WTC11 (cell line): ENCODE measurements at places on chromosomes 6 and 20.

- DNase-seq = no peak
These were observed 1.6 kb downstream of the CDH22 start for GRCh38 chr20:46306743-46307138.

- no peak for DNase-seq
These were observed 585.6 kb downstream of the DHX35 start for GRCh38 chr20:39547546-39548408.

DNA sequence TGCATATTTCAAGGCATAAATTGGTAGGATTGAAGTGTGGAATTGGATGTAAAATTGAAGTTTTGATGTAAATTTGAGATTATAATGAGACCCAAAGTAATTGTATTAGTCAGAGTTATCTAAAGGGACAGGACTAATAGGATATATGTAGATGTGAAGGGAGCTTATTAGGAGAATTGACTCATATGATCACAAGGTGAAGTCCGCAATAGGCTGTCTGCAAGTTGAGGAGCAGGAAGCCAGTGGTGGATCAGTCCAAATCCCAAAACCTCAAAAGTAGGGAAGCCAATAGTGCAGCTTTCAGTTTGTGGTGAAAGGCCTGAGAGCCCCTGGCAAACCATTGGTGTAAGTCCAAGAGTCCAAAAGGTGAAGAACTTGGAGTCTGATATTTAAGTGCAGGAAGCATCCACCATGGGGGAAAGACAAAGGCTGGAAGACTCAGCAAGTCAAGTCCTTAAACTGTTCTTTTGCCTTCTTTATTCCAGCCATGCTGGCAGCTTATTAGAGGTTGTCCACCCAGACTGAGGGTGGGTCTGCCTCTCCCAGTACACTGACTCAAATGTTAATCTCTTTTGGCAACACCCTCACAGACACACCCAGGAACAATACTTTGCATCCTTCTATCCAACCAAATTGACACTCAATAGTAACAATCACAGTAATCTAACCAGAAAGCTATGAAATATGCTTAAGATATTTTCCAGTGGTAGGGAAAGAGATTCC, 442.6 kb upstream of the PTCHD4 start:
- DNase-seq = no peak

DNA sequence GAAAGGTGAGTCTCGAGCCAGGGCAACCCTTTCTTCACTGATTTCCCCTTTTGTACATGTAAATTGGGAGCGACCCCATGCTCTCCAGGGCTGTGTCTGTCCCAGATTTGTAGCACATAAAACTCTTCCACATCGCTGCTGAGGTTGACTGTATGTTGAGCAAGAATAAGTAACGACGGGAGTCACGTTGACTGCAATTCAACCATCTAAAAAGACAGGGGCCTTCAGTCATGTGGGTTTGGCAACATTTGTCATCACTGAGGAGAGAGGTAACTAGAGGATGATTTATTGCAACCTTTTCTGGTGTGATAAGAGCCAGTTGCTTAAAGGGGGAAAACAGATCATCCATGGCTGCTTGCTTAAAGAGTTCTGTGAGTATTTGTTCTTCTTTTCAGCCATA, 159.4 kb upstream of the SULF2 start:
- no peak for DNase-seq

DNA sequence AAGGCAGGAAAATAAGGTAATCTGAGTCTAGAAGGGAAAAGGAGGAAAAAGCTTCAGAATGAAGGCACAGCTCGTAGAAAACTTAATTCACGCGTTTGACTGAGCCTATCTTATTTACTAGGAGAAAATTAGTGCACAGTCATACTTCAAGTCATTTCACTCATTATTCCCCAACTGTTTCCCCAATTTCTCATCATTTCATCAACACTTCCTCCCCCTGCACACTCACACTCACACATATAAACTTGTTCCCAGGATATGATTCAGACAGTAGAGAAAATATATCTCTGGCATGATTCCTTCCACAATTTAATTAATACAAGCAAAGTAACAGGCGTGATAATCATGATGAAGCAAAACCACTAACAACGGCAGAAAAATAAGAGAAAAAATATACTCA, 94.5 kb upstream of the F13A1 start:
- no peak for DNase-seq

DNA sequence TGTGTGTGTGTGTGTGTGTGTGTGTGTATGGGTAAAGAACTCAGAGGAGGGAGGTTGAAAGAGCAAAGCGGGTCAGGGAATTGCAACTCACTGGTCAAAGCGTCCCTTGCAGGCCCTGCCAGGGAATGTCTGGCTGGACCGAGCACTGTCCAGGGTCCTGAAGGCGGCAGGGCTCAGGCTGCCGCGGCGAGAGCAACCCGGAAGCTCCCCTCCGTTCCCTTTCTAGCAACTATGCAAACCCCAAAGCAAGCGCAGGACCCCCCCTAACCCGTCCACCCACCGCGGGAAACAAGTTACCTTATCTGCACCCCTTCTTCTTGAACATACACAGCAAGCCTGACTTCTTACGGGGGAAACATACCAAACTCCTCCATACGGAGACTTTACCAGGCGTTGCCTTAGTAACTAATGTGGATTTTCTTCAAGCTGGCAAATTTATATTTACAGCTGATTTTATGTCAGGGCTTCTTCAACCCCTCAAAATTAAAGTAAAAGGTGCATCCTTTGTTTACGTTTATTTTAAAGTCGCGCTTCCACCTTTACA, 538 bp upstream of the GRM1 start:
- DNase-seq = peak; percentile 89

DNA sequence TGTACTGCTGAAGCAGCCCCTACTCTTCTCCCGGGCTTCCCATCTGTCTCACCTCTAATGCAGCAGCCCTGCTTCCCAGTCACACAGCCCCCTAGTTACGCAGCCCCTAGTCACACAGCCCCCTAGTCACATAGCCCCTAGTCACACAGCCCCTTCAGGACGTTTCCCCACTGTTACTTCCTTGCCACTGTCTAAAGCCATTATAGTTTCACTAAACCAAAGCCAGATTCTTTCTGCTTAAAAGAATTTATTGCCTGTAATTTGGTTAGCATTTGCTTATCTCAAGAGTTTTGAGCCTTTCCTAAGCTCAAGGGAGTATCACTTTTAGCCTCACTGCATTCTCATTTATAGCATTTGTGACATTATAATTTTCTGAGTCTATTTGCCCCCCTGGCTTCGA, 127.9 kb downstream of the LMBRD1 start:
- no peak for DNase-seq

DNA sequence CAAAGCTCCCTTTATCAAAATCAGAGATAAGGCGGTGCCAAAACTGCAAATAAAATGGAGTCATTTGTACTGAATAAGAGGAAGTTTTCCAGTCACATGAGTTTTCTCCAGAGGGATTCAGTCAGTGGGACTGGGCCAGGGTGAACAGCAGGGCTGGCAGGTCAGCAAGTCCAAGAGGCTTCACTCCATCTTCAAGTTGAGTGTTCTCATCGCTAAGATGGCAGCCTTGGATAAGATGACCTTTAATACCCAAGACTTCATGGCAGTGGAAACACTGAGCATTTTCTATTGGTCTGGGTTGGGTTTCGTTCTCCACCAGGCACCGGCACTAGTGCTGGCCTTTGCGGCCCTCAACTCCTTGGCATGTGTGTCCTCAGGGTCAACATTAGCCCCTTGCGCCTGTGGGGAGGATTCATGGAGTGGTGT, 29.3 kb upstream of the IGF2R start:
- no peak for DNase-seq

GRCh38 chr6:136737374-136737844, 54.9 kb downstream of the MAP3K5 start:
- no peak for DNase-seq

DNA sequence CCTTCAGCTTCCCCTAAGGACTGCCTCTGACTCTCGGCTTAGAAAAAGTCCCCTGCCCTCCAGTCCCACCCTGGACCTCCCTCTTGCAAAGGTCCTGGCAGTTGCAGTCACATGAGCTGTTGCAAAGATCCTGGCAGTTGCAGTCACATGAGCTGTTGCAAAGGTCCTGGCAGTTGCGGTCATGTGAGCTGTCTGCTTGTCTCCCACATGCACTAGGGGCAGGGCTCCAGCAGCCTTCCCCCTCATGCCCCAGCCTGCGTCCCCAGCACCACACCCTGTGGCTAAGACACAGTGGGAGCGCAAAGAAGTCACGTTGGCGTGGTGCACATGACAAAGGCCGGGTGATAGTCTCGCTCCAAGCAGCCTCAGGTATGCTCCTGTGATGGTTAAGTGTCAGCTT, 82.9 kb downstream of the ZNF217 start:
- no peak for DNase-seq

- no peak for DNase-seq
These were observed 54.9 kb downstream of the ANKRD6 start for GRCh38 chr6:89487864-89488263.

DNA sequence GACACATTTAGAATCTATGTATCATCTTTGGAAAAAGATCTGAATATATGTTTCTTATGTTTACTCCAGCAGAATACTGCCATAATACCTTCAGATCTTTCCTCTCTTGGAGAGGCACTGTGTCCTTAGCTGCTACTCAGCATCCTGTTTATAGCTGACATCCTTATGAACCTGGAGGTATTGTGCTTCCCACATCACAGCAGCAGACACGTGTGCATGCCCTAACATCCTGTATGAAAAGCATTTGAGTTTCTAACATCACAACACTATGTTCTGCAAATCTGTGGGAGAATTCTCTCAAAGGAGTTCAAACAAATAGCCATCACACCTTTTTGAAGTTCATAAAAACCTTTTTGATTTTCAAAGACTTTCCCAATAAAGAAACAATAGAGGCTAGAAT, 216.0 kb downstream of the GJA1 start:
- DNase-seq = no peak

- DNase-seq = no peak
These were observed 17.1 kb downstream of the NTSR1 start for GRCh38 chr20:62725596-62726268.

GRCh38 chr6:143513410-143513809, 1.9 kb upstream of the FUCA2 start:
- DNase-seq = peak; percentile 80

GRCh38 chr6:17710331-17710730, 3.6 kb upstream of the NUP153 start:
- no peak for DNase-seq

GRCh38 chr20:41279546-41280225, 37.8 kb downstream of the ZHX3 start:
- no peak for DNase-seq

- DNase-seq = no peak
These were observed 371.8 kb upstream of the NRSN1 start for GRCh38 chr6:23754197-23754596.

- DNase-seq = no peak
These were observed 408.4 kb upstream of the FLRT3 start for GRCh38 chr20:14745830-14746229.

- no peak for DNase-seq
These were observed 1.7 kb upstream of the WFDC2 start for GRCh38 chr20:45467861-45468260.

DNA sequence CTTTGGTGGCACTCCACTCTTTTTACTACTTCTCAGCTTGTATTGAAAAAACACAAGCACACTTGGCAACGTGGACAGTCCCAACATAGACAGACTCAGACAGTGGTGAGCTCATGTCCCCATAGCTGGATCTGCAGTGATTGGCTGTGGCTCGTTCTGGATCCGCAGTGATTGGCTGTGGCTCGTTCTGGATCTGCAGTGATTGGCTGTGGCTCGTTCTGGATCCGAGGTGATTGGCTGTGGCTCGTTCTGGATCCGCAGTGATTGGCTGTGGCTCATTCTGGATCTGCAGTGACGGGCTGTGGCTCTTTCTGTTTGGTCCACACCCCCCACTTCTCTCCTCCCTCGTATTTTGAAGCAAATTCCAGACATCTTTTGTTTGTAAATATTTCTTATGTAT, 28.0 kb downstream of the OSBPL2 start:
- no peak for DNase-seq

DNA sequence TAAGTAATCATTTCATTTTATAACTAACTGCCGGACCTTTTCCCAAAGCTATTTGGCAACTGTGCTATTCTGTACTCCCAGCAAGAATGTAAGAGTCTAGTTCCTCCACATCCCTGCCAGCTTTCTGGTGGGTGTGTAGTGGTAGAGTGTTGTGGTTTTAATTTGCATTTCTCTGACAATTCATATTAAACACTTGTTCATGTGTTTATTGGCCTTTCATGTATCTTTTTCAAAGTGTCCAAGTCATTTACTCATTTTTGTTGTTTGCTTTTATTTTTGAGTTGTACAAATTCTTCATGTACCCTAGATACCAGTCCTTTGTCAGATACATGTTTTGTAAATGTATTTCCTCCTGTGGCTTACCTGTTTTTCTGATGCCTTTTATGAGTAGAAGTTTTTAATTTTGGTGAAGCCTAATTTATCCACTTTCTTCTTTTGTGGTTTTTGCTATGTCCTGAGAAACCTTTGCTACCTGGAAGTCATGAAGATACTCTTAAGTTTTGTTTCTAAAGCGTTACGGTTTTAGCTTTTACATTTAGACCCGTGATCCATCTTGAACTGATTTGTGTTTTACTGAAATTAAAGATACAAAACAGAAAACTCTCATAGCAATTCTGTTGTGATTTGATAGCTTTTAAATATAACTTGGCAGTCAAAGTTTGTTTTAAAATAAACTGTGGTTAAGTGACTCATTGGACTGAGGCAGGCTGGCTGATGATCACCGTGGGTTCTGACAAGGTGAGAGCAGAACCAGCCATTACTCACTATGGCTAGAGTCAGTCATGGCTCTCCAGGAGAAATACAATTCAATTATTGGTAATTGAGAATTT, 8.0 kb downstream of the MYLIP start:
- no peak for DNase-seq

- no peak for DNase-seq
These were observed 121.3 kb downstream of the BMP7 start for GRCh38 chr20:57145089-57145631.

- no peak for DNase-seq
These were observed 33.8 kb upstream of the CTAGE9 start for GRCh38 chr6:131744432-131745287.

DNA sequence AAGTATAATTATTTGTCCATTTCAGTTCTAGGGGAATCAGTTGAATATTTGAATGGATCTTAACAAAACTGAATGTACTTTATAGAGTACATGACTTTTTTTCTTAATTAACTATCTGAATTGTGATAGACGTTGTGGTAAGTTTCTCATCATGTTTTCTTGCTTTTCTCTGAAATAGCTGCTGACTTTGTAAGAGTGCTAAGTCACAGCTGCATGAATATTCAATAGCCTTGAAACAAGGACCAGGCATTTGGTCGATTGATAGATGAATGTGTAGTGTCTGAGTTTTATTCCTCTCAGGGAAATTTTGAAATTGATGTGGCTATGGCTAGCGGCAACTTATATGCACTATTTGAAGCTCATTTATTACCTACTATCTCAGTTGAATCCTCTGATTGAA, 56.0 kb downstream of the ADGRB3 start:
- DNase-seq = no peak

- DNase-seq = no peak
These were observed 43.2 kb downstream of the PDSS2 start for GRCh38 chr6:107416145-107416544.

GRCh38 chr20:7410150-7410549, 530.1 kb downstream of the HAO1 start:
- no peak for DNase-seq

DNA sequence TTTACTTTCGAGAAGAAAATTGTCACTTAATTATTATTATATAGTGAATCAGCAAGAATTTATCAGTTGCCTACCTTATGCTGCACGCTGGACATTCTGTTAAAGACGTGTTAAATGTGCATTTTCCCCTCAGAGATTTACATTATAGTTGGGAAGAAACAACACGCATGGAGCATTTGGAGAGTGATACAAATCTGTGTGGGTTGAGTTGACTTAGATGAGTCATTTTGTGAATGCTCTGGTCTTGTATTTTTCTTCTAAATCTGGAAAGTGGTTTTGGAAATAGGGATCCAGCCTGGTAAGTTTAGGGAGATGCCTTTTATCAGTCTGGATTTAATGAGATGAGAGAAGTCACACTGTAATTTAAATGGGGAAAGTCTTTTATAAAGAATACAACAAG, 24.0 kb upstream of the SMIM26 start:
- DNase-seq = no peak
